ENCODE measurements at places on chromosomes 12 and 14. TPM values are rescaled to one million over a fixed set of nuclear protein-coding genes. Genes with fewer than 3 reads are reported as not detected.

Gene SLC17A8
- not detected for total RNA-seq

Gene TAS2R9
- not detected for total RNA-seq

Gene LMO3
- 1.1 TPM for total RNA-seq

Gene OLR1
- 0.06 TPM for total RNA-seq

Gene RNFT2
- 4.6 TPM for total RNA-seq

Gene C12orf50
- total RNA-seq = not detected

Gene P2RX2
- not detected for total RNA-seq

DNA sequence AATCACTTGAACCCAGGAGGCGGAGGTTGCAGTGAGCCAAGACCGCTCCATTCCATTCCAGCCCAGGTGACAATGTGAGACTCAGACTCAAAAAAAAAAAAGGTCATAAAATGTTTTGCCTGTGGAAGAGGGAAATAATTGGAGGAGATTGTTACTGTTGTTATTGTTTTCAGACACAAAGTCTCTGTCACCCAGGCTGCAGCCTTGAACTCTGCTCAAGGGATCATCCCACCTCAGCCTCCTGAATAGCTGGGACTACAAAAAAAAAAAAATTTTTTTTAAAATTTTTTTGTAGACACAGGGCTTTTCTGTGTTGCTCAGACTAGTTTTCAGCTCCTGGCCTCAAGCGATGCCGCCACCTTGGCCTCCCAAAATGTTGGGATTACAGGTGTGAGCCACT lies 33.9 kb downstream of the ARID2 start:
- DNase-seq = no peak

DNA sequence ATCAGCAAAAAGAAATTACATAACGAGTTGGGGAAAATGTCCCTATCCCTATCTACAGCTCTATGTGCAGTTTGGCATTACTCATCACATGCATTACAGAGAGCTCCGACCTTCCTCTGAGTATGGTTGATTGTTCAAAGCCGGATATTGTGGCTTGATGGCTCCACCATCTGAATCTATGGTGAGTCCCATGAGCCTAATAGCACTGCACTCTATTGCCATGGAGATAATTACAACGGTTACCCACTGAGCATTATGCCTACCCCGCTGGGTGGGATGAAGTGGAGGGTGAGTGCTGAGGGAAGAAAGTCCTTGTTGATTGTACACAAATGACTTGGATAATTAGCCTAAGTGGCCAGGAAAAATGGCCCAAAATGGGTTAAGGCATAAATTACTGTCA lies 800.5 kb downstream of the NRXN3 start:
- DNase-seq = peak; percentile 14

GRCh38 chr12:45611061-45611460 lies 118.4 kb upstream of the ARID2 start:
- DNase-seq = no peak

- peak; percentile 24 for DNase-seq
Measured at GRCh38 chr14:88559852-88560251, 3.0 kb upstream of the ZC3H14 start.

DNA sequence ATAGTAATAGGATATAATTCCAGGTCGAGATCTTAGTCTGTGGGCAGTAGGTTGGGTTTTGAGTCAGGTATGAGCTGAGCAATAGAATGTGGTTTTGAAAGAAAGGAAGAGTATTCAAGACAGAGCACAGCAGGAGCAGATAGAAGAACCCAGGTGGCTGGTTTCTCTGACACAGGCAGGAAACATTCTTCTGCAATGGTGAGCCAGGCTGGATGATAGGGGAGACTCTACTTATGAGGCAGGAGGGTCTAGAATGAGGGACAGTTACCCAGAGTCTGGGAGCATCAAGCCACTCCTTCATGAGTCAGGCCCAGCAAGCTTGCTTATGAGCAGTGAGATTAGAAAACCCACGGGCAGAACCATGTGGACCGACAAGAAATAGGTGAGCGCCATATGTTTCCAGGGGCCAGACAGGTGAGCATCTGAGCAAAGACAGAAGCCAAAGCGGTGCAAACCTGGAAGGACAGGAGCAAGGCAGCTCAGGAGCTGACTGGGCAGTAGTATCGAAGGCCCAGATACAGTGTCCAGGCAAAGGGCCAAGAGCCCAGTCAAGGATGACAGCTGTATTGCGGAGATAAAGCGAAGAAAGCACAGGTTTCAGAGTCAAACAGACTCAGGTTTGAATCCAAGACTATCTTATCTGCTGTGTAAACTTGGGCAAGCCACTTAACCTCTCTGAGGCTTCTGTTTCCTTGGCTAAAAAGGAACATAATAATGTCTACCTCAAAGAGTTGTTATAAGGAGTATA lies 22.5 kb upstream of the PCNX1 start:
- DNase-seq = no peak

DNA sequence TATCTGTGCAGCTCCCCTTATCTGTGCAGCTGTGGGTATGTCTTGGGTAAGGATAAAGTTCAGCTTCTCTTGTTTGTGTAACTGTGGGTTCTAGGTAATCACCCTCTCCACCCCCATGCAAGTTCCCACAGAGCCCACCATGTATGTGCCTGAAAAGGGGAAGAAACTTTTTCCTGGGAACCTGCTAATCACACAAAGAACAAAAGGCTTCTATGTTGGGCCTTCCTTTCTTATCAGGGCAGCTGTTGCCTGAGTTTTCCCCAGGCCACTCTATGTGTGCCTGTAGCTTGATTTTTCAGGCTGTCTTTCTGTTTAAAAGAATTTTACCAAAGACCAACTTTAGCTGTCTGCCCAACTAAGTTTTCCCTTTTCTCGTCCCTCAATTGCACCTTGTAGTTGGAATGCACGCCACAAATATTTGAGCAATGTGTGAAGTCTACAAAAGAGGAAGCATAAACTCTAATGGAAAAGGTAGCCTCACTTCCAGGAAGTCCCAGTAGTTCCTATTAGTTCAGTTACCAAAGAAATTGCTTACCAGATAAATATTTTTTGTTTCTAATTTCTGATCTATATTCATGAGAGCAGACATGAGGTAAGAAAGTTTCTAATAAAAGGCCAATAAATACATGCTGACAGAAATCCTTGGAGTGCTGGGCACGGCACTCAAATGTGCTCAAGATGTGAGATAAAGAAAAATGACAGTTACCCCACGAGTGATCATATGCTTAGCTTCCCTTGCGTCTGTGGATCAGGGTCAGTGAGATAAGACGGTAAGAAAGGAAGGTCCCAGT lies 2.7 kb upstream of the GALC start:
- no peak for DNase-seq

GRCh38 chr12:67422081-67422480 lies 152.9 kb downstream of the CAND1 start:
- no peak for DNase-seq

- no peak for DNase-seq
Measured at GRCh38 chr12:116689521-116689920, 48.3 kb downstream of the SPRING1 start.

GRCh38 chr12:52647601-52648000 lies 4.4 kb downstream of the KRT2 start:
- DNase-seq = no peak

GRCh38 chr12:67275380-67275913 lies 6.3 kb downstream of the CAND1 start:
- no peak for DNase-seq

DNA sequence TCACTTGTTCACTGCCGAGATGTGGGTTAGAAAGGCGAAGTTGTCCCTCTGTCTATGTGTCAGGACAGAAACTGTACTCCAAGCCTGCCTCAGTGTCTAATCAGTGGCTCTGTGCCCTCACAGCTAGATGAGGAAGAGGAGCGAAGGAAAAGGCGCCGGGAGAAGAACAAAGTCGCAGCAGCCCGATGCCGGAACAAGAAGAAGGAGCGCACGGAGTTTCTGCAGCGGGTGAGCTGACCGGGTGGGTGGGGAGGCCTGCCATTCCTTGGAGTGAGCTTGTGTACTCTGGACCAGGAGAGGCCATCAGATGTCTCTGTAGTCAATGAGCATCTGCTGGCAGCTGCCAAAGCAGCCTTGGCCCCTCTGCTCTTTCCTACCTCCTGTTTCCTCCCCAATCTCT lies 33.5 kb downstream of the JDP2 start:
- DNase-seq = no peak

- peak; percentile 13 for DNase-seq
Measured at GRCh38 chr12:74646831-74647230, 109.2 kb downstream of the ATXN7L3B start.

DNA sequence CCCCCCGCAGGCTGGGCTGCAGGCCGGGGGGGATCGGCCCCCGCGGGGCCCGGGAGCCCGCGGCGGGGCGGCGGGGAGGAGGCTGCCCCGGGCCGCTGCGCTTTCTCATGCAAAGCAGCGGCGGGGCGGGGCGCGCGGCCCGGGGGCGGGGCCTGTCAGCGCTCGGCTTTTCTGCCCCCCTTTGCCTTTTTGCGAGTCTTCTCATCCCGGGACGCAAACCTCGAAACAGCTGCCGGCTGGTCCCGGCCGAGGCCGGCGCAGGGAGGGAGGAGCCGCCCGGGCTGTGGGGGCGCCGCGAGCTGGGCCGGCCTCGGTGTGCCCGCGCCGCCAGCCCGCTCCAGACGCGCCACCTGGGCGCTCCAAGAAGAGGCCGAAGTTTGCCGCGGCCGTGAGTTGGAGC lies at the start of gene FZD10:
TSS of gene FZD10 (plus strand) at position 198 of the 400 bp plus-strand sequence. CDS start 479 bp downstream, outside the sequence.
- peak; percentile 70 for DNase-seq

DNA sequence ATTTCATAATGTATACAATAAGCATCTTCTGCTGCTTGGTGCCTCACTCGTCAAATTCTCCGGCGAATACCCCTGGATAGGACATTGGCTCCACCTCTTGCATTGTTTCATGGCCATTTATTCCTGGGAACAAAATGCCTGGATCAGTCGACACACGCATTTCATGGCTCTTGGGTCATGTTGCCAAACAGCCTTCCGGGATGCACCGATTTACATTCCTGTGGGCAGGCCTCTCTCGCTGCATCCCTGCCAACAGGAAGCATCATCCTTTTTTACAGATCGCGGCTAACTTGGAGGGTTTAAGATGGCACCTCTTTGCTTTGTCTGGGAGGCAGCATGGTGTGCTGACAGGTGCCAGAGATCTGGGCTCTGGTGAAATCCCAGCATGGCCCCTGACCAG lies 32.7 kb upstream of the RIMBP2 start:
- no peak for DNase-seq

- DNase-seq = no peak
Measured at GRCh38 chr12:84658877-84659276, 253.7 kb downstream of the SLC6A15 start.

Data from Daoy (cell line).